ENCODE measurements at places on chromosomes 3 and 15.
A peak's percentile ranks its signal among the peaks of the same experiment; 100 is the strongest.

DNA sequence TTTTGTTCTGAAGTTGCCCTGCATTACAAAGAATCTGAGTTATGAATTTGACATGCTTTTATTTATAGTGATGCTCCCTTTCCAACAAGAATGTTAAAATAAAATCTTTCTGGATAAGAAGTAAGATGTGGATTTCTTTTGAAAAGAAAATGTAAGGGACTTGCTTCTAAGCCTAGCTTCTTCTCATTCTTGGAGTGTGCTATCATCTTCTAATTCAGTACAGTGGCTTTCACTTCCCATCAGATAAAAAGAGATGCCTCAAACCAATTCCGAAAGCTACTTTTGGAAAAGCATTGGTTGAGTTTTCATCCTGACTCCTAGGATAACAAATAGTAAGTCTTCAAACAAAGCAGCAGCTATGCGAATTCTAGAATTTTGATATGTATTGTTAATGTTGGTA is 197.0 kb upstream of the ZPLD1 start:
- no peak for DNase-seq

DNA sequence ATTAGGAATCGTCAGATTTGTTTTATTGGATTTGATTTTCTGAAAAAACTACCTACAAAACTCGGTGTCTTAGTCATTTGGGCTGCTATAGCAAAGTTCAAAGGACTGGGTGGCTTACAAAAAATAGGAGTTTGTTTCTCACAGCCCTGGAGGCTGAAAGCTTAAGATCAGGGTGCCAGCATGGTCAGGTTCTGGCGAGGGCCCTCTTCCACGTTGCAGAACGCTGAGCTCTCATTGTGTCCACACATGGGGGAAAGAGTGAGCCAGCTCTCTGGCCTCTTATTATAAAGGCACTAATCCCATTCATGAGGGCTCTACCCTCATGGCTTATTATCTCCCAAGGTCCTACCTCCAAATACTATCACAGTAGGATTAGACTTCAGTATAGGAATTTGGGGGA is 40.6 kb upstream of the MRPS22 start:
- no peak for DNase-seq

DNA sequence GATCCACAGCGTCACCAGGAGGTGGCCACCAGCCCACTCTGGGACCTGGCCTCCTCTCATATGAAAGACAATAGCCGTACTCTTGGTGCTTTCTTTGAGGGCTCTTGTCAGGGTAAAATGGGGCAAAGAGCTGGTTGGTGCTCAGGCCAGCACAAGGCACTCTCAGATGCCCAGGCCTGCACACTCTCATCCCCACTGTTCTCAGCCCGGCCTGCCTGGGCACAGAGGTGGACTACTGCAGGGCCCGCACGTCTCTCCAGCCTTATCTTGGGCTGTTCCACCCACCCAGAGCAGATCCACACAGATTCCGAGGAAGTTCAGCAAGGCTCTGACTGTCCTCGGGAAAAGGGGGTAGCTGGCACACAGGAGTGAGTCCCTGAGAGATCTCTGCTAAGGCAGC is 122.8 kb upstream of the PRR20G start:
- DNase-seq, result no peak

DNA sequence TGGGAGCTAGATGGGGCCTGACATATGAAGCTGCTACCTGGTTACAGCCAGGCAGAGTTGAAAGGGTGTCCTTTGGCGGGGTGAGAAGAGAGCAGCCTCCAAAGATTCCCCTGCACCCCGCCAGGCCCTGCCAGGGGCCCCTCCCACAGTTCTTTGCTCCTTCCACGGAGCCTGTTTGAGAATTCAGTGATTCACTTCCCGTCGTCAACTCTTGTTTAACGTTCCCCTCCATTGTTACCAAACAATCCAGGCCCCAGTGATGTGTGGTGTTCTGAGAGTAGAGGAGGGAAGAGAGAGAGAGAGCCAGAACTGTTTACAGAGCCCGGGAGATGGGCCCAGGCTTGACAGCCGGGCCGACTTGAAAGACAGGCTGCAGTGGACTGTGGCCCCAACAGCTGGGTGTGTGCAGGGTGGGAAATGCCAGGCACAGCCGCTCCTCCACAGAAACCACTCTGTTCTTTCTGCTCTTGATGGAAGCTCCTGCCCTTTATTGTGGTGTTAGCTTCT is 81.5 kb downstream of the SMAD3 start:
- DNase-seq, result peak; percentile 92

- no peak for DNase-seq
These were observed 57.5 kb upstream of the KLF13 start for GRCh38 chr15:31268911-31269784.

GRCh38 chr3:161371441-161372320 is at the start of gene SPTSSB:
SPTSSB (minus strand) TSS chr3:161371517; CDS start chr3:161346323, 25,194 bp downstream.
- DNase-seq, result peak; percentile 16

GRCh38 chr3:197292083-197292646 is 6.2 kb downstream of the DLG1 start:
- DNase-seq, result no peak

DNA sequence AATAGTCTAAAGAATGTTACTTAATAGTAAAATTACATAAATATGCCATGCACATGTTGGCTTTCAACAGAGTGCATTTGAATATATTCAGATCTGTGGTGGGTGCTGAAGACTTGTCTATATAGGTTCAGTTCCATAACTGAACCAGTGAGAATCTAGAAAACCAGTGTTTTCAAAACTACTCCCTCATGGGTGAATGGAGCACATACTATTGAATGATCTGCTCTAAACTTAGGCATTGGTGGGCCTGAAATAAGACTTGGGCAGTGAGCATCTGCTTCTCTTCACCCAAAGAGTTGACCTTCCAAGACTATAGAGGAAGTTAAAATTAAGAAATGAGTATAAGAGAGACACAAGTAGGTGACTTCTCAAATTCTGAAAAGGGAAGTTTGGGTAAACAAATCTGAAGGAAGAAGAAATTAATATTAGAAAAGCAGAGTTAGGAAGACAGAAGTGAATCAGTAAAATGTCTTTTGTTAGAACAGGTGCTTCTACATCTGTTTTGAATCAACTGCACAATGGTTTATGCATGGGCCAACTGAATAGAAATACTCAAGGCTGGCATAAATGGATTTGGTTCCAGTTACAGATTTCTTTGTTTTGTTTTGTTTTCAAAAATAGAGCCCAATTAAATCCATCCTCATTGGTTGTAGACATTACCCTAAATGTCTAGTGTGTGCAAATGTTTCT is 19.3 kb downstream of the ALCAM start:
- DNase-seq, result no peak

GRCh38 chr3:11392014-11392859 is 120.0 kb downstream of the ATG7 start:
- DNase-seq, result peak; percentile 88

DNA sequence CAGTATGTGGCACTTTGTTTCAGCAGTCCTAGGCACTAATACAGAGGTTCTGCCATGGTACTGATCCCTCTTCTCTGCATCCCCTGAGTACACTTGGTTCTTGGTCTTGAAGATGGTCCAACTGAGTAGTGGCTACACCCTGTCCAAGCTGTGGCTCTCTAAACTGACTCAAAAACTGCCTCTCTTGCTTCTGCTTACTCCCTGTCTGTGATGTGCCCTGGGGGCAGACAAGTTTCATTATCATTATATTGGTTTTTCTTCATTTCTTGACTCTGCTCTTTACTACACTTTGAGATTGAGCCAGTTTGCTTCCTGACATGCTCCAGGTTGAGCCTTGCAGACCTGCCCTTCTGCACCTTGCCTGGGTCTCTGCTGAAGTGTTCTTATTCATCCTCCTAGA is 18.9 kb upstream of the ST3GAL6 start:
- no peak for DNase-seq

- no peak for DNase-seq
These were observed 42.5 kb upstream of the UBE3A start for GRCh38 chr15:25481208-25481859.

DNA sequence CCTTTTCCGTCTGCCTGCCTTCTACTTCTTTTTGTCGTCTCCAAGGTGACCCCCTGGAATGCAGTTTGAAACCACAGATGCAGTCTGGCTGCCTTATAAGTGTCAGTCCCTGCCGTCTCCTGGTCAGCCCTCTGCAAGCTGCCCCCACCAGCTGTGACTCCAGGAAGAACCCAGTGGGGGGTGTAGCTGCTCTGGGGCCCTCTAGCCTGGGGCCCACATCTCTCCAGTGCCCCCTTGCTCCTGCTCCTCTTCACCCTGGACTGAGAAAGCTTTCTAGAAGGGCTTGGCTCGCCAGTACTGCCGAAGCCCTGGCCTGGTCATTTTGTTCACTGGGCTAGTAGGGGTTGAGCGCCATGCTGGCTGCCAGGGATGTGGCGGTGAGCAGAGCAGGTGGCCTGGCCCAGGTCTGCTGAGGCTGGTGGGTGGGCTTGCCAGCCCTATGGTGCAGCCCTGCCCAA is 21.3 kb downstream of the SYNM start:
- DNase-seq, result no peak

DNA sequence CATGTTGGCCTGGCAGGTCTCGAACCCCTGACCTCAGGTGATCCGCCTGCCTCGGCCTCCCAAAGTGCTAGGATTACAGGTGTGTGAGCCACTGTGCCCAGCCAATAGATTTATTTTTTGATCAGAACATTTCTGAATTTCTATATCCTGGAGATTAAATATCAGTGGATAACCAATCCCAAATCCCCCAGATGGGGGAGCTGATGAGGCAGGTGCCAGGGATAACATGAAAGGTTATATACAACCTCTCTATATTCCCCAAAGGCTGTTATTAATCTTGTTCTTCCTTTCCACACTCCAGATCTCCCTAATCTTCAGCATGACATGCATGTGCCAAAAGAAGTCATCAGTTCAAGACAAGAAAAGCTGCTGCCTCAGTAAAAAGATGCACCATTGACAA is 112.3 kb downstream of the WDR76 start:
- DNase-seq, result peak; percentile 22

DNA sequence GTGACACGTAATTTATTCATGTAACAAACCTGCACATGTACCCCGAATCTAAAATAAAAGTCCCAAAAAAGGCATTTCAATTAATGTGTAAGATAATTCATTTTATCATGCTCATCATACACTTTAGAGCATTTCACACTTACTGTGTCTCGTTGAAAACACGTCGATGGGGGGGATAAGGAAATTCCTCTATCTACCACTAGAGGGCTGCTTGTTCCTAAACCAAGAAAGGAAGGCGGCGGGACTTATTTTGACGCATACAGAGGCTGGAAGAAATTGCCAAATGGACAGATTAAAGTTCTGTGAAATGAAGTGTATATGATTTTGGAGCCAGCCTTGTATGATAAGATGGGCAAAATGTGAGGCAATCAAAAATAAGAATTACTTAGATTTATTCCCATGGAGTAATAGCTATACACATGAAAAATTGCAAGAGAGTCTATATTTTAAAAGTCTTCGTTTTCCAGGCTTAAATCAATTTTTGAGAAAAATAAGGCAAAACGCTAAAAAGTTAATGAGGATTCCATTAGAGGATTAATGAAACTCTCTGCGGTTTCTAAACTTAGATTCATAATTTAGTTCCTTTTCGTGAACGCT is 346.8 kb downstream of the CNTN3 start:
- DNase-seq, result peak; percentile 56

DNA sequence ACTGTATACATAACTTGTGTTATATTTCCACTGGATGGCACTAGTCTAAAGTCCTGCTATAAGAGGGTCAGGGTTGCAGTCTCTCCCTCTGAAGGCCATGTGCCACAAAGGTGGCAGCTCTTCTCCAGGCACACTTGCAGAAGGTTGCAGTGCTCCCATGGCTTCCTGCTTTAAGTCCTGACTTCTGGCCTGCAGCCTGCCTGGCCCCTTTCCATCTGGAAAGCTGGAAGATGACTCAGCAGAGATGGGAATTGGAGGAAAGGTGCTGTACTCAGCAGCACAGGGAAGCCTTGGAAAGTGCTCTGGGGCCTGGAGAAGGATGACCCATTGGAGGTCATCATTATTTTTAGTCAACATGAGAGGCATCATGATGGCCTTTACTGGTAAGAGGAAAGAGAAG is 40.9 kb upstream of the MRPL3 start:
- peak; percentile 89 for DNase-seq

GRCh38 chr3:65548848-65549625 is 489.7 kb downstream of the MAGI1 start:
- no peak for DNase-seq

GRCh38 chr3:11010426-11011165 is 18.0 kb downstream of the SLC6A1 start:
- DNase-seq, result no peak

- DNase-seq, result no peak
These were observed 721.2 kb downstream of the NAALADL2 start for GRCh38 chr3:175580318-175580717.

DNA sequence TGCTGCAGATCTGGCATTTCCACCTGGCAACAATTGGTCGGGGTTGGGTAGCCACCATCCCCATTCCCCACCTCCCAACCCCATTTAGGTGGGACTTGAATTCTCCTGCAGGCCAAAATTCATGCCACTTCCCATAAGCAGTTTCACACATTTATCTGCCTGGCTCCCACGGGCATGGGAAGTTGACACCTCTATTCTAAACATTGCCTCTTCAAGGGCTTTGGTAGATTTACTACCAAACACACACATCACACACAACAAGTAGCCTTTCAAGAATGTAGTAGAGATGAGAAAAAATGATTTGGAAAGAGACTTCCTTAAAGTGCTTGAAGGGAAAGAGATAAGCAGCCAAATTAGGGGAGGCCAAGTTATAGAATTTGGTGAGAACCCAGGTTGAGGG is 30.9 kb downstream of the ZBTB38 start:
- no peak for DNase-seq

DNA sequence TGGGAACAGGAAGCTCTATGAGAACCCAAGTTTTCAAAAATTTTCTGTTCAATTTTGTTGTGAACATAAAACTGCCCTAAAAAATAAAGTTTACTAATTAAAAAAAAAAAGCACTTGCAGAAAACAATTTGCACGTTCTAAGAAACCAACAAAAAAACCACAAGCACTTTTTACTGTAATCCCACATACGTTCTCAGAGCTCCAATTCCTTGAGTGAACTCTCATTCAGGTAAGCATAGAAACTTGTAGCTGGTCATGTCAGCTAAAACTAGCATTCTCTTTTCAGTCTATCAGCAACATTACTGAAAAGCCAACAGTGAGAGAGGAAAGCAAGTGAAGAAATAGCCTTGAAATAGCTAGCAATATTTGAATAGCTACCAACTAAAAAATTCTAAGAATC is 11.5 kb upstream of the TMF1 start:
- no peak for DNase-seq

DNA sequence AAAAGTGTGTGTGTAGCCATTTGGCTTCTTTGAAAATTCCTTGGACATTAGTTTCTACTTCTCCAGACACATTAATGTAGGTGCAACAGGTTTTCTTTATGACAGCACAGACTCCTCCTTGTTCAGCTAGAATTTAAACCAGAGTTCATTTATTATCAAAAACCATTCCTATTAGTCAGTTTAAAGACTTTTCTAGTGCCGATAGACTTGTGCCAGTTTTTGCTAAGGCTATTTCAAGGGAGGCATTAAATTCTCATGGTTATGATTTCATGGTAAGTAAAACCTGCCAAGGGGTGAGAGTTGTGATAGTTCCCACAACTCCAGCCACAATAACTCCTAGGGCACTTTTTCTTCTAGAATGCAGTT is 20.6 kb upstream of the SENP7 start:
- no peak for DNase-seq

- peak; percentile 91 for DNase-seq
These were observed 1.2 kb downstream of the ERC2 start for GRCh38 chr3:56467108-56467507.
